HepG2 (cell line): ENCODE measurements at places on chromosomes 1 and 21. TPM values are rescaled to one million over a fixed set of nuclear protein-coding genes. Genes with fewer than 3 reads are reported as not detected.

Gene ECM1
- 0.13 and 0.42 TPM in 2 replicates for total RNA-seq

Gene CD84
- total RNA-seq, result not detected in 2 replicates

Gene GJA8
- total RNA-seq, result not detected in 2 replicates

Gene UCK2
- total RNA-seq, result 61.2 and 64.3 TPM in 2 replicates

Gene HSPB7
- total RNA-seq, result not detected in 2 replicates

Gene UBE2Q1
- 37.9 and 41.7 TPM in 2 replicates for total RNA-seq

Gene CFAP57
- total RNA-seq, result 0.14 TPM in 1 of 2 replicates, not detected in the other

Gene MX2
- total RNA-seq, result 35.7 and 46.9 TPM in 2 replicates

Gene CASQ1
- total RNA-seq, result 0.20 TPM in 2 replicates

Gene DNAJC11
- total RNA-seq, result 47.6 and 56.8 TPM in 2 replicates

Gene CR1L
- not detected in 2 replicates for total RNA-seq

Gene KCNJ6
- not detected in 2 replicates for total RNA-seq

Gene TARDBP
- 62.4 and 159 TPM in 2 replicates for total RNA-seq
